Diencephalon (tissue), 1 donor: ENCODE measurements at places on chromosomes 4 and X. TPM values are rescaled to one million over a fixed set of nuclear protein-coding genes. Genes with fewer than 3 reads are reported as not detected.

Gene SH3D19
- 19.4 TPM for total RNA-seq

Gene KDM6A
- total RNA-seq: 30.9 TPM

Gene ATP2B3
- 15.0 TPM for total RNA-seq

Gene YY2
- 1.4 TPM for total RNA-seq

Gene PPBP
- 4.6 TPM for total RNA-seq

Gene GCNA
- total RNA-seq: 2.8 TPM

Gene ZMAT1
- total RNA-seq: 8.5 TPM

Gene CXCL3
- 1.2 TPM for total RNA-seq

Gene FRYL
- total RNA-seq: 78.4 TPM

Gene ADRA2C
- 4.8 TPM for total RNA-seq

Gene PDS5A
- 65.5 TPM for total RNA-seq

Gene TREX2
- total RNA-seq: 2.3 TPM

Gene SMARCA1
- total RNA-seq: 76.1 TPM

Gene USP26
- not detected for total RNA-seq

Gene PDZD4
- total RNA-seq: 125 TPM

Gene FAM50A
- 26.1 TPM for total RNA-seq

Gene SLC9B1
- 3.7 TPM for total RNA-seq

Gene AREG
- total RNA-seq: not detected

Gene HNRNPDL
- total RNA-seq: 220 TPM

Gene HELT
- 1.6 TPM for total RNA-seq

Gene POU4F2
- total RNA-seq: not detected

Gene EXOC1L
- total RNA-seq: not detected

Gene TMEM35A
- 125 TPM for total RNA-seq

Gene NMU
- total RNA-seq: 4.2 TPM

Gene INTS6L
- total RNA-seq: 20.5 TPM

Gene SHROOM4
- total RNA-seq: 3.0 TPM

Gene NLGN4X
- 71.3 TPM for total RNA-seq

Gene IL2
- total RNA-seq: not detected
